Sciatic nerve (tissue), 2 donors: ENCODE measurements at places on chromosomes 6 and 20. TPM values are rescaled to one million over a fixed set of nuclear protein-coding genes. Genes with fewer than 3 reads are reported as not detected.

Gene TBXT
- total RNA-seq, result not detected

DNA sequence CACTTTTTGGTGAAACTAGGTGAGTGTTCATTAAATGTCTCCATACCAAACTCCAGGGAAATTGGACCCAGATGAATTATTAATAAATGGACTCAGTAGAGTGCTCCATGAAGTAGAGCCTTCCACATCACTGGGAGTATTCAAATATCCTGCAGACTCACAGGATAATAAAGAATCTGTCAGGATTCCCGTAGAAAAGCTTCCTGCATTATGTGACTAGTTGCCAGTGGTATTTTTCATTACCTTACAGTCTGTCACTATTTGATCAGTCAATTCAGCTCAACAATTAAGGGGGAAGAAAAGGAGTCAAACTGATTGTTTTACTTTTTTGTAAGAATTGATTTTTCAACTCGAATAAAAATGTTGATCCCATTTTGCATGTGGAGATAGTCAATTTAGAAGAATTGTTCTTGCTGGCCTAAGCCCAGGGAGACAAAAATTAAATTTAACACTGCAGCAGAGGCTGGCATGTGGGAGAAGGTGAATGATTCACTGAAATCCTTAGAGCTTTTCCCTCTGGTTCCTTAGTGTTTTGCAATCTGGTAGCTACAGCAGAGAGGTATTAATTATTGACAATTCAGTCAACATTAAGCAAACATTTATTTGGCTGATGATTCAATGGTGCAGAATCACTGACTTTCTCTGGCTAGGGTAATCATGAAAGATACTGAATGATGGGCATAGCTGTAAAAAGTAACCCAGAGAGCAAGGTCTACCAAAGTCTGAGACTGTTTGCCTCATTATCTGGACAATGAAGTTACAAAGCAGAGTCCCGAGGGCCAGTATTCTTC lies 442.4 kb downstream of the CD83 start:
- no peak for DNase-seq

DNA sequence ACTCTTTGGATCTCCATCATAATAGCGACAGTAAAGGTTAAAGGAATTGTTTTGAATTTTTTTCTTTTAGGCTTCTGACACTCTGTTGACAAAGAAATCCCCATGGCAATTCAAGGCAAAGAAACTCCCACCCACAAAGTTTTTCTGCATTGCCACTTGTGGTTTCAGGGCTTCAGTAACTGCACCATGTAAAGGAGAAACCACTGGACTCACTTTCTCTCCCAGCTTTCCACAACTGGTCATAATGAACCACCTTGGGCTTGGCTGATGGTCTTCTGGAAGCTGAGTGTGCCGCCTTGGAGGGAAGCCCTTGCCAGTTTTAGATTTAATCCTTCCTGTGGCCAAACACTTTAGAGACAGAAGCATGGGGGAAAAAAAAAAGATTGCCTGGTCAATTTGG lies 163.1 kb downstream of the ISM1 start:
- DNase-seq, result no peak

GRCh38 chr6:13141387-13141786 lies 186.9 kb downstream of the TBC1D7 start:
- no peak for DNase-seq

Gene SLC2A10
- 14.7 TPM for total RNA-seq

- DNase-seq, result no peak
These were observed 22.0 kb upstream of the DDR1 start for GRCh38 chr6:30862156-30862875.

Gene LPA
- 0.36 TPM for total RNA-seq

GRCh38 chr6:13375360-13375878 lies 47.1 kb upstream of the TBC1D7 start:
- no peak for DNase-seq

GRCh38 chr20:56748476-56749377 lies 119.6 kb downstream of the TFAP2C start:
- no peak for DNase-seq

GRCh38 chr6:8166156-8166555 lies 63.8 kb upstream of the EEF1E1 start:
- DNase-seq, result no peak

DNA sequence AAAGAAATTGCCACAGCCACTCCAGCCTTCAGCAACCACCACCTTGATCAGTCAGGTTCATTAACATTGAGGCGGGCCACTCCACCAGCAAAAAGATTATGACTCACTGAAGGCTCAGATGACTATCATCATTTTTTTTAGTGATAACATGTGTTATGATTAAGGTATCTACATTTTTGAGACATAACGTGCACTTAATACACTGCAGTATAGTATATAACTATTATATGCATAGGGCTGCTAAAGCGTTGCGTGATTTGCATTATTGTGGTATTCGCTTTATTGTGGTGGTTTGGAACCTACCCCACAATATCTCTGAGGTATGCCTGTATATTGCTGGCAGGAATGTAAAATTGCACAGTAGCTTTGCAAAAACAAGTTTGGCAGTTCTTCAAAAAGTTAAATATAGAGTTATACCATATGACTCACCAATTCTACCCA lies 6.8 kb upstream of the RIPK1 start:
- DNase-seq, result no peak

DNA sequence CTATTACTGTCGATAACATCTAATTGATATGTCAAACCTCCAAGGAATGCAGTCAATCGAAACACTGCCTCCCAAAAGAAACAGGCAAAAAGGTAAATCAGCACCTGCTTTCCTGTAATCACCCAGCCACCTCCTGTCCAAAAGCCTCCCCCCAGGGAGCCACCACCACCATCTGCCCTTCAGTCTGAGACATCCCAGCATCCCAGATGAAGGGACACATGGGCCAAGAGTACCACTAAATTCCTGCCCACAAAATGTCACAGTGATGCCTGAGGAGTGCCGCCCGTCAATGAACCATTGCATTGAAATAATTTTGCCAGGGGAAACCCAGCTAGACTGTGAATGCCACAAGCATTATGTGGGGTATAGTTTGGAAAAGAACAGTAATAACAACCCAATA lies 401.7 kb downstream of the ZFAND3 start:
- no peak for DNase-seq

DNA sequence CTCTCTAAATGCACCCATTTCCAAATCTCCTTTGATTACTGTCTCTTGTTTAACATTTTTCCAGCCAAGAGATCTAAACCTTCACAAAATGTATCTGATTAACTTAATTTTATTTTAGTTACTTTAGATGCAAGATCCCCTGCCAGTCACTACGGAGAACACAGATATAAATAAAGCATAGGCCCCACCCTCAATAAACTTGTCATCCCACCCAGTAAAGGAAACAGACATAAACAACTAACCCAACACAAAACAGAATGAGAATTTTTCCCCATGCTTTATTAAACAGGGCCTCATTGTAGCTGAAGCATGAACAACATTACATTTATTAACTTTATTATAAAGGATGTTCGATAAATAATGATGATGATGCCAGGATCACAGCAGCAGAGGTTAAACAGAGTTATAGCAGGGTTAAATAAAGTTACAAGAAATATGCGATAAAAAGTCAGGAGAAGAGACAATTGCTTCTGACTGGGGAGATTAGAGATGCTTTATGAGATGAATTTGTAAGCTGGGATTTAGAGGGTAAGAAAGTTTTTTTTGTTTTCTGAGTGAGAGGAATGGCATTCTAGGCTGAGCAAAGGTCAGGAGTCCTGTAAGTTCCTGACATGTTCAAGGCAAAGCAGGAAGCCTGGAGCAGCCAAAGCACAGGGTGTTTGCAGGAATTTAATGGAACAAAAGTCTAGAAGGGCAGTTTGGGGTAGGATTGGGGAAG lies 41.1 kb downstream of the TFAP2A start:
- no peak for DNase-seq

DNA sequence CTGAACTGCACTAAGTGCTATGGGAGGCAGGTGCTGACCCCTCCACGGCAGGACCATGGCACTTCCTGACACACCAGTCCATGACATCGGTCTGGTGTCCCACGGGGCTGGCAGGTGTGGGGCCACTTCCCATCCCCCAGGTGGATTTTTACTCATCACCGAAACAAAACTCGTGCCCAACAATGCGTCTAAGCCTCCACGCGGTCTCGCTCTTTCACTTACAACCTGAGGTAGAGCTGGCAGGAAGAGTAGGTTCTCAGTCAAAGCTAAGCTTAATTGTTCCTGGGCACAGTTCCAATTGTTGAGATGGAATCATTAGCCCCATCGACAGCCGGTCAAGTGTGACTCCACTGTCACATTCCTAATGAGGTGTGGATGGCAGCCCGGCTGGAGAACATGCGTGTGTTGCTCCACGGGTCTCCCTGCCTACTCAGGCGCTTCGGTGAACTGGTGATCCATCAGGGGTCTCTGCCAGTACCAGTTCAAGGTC lies 125.7 kb downstream of the SLC23A2 start:
- DNase-seq, result no peak

Gene GCNT2
- 2.6 TPM for total RNA-seq

DNA sequence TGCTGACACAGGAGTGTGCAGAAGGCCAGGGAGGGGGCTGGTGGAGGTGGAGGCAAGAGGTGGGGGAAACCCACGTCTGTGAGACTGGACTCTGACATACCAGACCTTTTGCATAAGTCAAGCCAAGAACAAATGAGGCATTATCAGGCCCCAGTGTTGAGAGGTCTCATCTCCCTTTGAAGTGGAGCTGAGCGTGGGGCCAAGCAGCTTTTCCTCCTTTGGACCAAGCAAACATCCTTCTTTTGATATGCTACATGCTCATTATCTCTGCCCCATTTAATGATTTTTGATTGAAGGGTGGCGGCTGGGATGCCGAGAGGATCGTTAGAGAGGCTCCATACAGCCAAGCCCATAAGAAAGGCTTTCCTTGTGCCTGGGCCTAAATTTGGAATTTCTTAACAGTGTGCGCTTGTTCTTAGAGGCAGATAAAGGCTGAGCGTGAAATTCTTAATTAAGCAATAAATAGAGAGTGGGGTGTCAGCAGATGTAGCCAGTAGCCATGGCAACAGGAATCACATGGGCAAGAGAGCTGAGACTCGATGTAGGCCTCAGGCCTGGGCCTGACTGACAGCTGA lies 244.5 kb downstream of the PKHD1 start:
- no peak for DNase-seq

DNA sequence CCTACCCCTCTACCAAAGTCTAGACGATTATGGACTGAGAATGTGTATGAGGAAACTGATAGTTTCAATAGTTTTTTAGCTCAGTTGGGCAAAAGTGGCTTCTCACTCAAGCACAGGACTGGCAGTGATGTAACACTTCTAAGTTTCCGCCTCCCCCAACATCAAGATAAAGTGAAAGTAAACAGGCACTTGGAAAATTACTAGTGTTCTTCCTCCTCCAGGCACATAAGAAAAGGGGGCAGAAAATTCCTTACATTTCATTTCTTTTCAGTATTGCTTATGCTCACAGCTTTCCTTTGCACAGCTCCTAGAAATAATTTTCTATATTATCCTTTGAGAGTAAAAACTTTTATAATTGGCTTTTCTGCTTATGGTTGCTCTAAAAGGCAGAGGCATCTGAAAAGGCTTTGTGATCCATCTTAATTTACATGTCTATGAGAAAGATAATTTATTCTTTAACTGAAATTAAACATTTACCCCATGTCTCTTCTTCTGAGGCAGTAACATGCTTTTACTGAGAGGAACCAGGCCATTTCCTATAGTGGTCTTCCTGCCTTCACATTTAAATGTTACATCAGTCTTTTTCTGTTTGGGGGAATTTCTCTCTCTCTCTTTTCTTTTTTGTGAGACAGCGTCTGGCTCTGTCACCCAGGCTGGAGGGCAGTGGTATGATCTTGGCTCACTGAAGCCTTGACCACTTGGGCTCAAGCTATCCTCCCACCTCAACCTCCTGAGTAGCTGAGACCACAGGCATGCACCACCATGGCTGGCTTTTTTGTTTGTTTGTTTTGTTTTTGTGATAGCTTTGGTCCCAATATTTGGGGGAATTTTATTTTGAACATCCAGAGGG lies 65.0 kb upstream of the EEF1A1 start:
- no peak for DNase-seq

DNA sequence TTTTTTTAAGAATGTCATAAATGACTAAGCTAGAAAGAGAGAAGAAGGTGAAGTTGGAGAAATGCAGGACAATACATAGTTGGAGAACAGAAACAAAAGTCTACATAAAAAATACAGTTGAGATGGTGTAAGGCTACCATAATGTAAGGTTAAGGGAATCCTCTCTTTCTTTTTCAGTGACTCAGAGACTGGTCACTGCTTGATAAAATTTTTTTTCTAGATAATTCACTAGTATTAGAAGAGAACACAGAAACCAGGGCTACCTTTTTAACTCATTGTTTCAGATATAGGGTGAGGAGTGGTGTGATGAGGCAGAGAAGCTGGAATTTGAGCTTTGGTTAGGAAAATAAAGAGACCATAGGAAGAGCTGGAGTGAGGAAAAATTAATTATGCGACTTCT lies 18.2 kb upstream of the EDN1 start:
- no peak for DNase-seq

DNA sequence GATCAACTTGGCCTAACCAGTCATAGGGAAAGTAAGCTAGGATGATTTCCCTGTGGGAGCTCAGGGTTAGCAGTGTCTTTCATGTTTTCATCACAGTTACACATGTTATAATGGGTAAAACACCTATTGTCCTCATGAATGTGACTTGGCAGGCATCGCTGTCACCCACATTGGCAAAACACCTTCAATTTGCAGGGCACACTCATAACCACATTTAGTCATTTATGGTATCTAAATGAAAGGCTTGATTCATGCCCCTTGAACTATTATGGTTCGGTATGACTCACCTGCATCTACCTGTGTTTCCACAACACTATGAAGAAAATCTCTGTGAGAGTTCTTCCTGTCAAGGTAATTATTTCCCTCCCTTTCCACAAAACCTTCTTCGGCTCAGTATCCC lies 49.2 kb downstream of the FRK start:
- no peak for DNase-seq

DNA sequence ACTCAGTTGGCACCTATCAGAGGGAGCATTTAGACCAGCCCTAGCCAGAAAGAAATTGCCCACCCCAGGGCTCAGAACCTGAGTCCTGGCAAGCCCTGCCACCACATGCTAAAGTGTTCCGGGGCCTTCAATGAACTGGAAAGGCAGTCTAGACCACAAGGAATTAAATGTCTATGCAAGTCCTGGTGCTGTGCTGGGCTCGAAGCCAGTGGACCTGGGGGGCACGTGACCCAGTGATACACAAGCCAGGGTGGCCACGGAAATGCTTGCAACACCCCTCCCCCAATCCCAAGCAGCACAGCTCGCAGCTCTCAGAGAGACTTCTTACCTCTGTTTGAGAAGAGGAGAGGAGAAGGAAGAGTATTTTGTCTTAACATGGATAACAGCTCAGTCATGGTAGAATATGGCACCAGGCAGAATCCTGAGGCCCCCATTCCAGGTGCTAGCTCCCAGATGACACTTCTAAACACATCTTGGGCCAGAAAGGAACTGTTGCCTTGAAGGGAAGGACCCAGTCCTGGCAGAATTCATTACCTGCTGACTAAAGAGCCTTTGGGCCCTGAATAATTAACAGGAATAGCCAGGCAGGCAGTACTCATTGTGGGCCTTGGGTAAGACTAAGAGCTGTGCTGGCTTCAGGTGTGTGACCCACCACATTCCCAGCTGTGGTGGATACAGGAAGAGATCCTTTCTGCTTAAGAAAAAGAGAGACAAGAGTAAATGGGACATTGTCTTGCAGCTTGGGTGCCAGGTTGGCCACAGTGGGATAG lies 111.3 kb downstream of the BTBD9 start:
- no peak for DNase-seq
